Fibroblast of skin of back (primary cell): ENCODE measurements at places on chromosomes 7 and 10.

DNA sequence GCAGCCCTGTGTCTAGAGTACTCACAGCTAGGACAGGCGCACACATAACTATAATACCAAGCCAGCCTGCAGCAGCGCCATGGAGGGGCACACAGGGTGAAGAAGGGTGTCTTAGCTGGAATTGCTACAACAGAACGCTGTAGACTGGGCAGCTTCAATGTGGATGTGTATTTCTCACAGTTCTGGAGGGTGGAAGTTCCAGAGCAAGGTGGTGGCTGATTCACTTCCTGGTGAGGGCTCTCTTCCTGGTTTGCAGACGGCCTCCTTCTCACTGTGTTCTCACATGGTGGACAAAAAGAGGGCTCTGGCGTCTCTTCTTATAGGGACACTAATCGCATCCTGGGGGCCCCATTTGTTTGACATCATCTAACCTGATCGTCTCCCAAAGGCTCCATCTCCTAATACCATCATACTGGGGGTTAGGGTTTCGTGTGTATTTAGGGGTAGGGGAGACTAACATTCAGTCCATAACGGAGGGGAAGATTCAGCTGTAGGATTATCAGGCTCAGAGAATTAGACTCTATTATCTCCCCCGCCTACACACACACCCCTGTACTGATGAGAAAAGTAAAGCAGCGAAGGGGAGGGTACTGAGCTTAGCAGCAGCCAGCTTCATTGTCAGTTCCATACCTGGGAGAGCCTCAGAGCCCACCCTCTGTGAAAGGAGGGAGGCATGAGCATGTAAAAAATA, 289.1 kb downstream of the CCDC3 start:
- no peak for DNase-seq

DNA sequence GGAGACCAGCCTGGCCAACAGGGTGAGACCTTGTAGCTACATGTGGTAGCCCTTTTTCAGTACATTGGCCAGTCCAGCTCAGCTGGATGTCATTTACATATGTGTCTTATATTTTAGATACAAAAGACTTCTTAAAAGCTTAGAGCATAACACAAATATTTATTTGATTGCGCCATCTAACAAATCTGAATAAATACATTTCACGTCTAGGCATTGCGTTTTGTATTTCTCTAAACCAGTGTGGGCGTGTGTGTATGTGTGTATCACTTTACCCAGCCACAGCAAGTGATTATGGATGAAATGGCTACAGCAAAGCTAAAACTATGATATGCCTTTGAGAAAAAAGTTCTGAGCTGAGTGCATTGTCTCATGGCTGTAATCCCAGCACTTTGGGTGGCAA, 14.0 kb downstream of the RABGEF1 start:
- DNase-seq = no peak

DNA sequence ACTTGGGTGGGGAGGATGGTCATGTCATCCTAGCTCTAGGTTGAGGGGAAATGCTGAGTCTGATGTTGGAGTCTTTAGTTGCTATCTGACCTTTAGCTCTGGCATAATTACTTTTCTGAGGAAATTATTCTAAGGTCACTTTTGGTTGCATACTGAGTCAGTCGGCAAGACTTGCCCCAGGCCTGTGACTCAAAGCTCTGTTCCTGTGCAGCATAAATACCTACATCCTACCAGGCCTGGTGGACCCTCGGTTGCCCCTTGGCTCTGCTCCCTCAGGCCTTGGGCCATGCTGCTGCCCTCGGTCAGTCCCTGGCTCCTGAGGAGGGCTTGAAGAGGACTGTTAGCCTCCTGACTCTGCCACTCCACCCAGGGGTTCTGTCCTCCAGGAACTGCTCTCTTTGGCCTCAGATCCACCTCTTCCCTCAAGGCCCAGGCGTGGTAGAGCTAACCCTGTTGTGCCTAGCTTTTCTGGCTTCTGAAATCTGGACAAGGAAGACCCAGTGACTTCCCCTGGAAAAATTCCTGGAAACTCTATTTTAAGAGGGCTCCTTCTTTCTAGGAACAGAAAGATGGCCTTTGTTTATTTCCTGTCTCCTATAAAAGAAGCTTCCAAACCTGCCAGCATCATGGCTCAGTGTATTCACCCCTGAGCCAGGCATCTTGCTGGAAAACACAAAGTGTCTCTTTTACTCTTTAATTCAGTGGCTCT, 71.2 kb downstream of the TMEM178B start:
- no peak for DNase-seq

GRCh38 chr10:67140641-67141040, 214.8 kb downstream of the LRRTM3 start:
- peak; percentile 48 for DNase-seq

DNA sequence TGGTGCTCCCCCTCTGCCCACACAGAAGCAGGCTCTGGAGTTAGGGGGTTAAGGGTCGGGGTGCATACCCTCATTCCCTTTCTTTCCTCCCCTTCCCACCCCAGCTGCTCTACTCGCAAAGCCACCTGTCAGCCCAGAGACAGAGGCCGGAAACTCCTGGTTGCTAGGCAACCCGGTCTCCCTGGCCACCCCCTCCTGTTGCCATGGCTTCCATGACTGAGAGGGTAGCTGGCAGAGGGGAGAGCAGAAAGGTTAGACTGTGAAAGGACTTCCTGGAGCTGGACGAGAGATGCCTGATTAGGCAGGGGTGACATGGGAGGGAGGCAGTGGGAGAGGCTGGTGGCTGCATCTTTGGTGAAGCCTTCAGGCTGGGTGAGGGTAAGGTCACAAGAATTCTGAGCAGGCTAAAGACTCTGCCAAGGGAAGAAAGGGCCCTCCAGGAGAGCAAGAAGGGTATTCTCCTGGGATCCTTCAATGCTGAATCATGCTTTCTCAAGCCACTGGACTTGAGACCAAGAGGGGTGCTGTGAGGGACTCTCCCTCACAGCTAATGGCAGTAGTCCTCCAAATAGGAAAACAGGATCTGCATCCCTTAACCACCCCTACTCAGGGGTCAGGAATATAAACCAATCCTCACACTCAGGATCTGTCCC, 5.4 kb downstream of the PSD start:
- DNase-seq = no peak

GRCh38 chr10:49612513-49613164, 1.2 kb upstream of the CHAT start:
- DNase-seq = no peak

GRCh38 chr10:12228851-12229250, 32.9 kb downstream of the CDC123 start:
- DNase-seq = no peak
